H1 (cell line): ENCODE measurements at places on chromosomes 12 and 14. TPM values are rescaled to one million over a fixed set of nuclear protein-coding genes. Genes with fewer than 3 reads are reported as not detected.
A peak's percentile ranks its signal among the peaks of the same experiment; 100 is the strongest.

The FAM90A1 gene
- polyA plus RNA-seq, result 0.21 and 0.52 TPM in 2 replicates

The TAS2R13 gene
- polyA plus RNA-seq, result 0.09 TPM in 1 of 2 replicates, not detected in the other

GRCh38 chr14:88727057-88727456 lies 65.7 kb downstream of the EML5 start:
- DNase-seq, result no peak
- H3K27me3 ChIP-seq, result no peaks in the 10 kb centered on the region
- no peak overlapping the region for H3K4me3 ChIP-seq
- H3K36me3 ChIP-seq, result no peaks in the 10 kb centered on the region
- no peak overlapping the region for H3K27ac ChIP-seq

DNA sequence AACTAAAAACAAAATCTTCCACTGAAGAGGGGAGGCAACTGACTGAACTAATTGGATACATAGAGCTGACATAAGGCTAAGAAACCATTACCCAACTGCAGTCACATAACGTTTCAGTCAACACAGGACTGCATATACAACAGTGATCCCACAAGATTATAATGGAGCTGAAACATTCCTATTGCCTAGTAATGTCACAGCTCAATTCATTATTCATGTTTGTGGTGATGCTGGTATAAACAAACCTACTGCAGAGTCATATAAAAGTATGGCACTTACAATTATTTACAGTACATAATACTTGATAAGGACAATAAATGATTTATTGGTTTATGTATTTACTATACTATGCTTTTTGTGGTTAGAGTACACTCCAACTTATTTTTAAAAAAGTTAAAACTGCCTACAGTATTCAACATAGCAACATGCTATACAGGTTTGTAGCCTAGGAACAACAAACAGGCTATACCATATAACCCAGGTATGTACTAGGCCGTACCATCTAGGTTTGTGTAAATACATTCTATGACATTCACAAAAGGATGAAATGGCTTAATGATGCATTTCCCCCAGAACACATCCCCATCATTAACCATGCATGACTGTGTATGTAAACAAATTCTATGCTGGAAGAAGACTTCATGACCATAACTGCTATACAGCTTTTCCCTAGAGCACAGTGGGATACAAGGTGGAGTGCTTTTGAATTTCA lies 4.3 kb downstream of the NAP1L1 start:
- no peak overlapping the region for H3K27ac ChIP-seq
- DNase-seq, result no peak
- H3K4me1 ChIP-seq, result peaks cover 15% of the 10 kb centered on the region
- H3K27me3 ChIP-seq, result no peaks in the 10 kb centered on the region
- H3K4me3 ChIP-seq, result peak overlapping the region; percentile 3; the same call in 1 of the 2 replicates
- H3K36me3 ChIP-seq, result 0 out of 2 replicates have a peak, but pooled peaks cover 2% of the 10 kb centered on the region

DNA sequence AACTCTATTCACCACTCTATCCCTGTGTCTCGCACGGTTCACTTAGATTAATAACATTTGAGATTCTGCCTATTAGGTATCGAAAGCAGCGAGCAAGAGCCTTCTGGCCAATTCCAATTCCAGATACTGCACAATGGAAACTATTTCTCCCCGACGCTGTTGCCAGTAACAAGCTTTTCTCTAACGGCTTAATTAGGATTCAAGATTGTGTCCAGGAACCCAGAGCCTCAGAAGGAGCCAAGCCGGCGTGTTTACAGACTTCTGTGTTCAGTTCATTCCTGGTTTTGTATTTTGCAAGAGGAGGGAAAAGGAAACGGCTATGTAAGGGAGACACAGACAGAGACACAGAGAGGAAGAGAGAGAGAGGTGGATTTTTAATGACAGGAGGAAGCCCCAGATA lies 185.6 kb downstream of the DICER1 start:
- no peak for DNase-seq
- no peak overlapping the region for H3K27ac ChIP-seq
- no peak overlapping the region for H3K4me3 ChIP-seq
- H3K4me1 ChIP-seq, result no peaks in the 10 kb centered on the region

GRCh38 chr12:98509063-98509462 lies 6.3 kb upstream of the TMPO start:
- no peaks in the 10 kb centered on the region; the same call in 1 of the 2 replicates for H3K4me1 ChIP-seq
- no peak for DNase-seq
- H3K27me3 ChIP-seq, result no peaks in the 10 kb centered on the region
- H3K36me3 ChIP-seq, result no peaks in the 10 kb centered on the region
- no peak overlapping the region for H3K27ac ChIP-seq

- H3K27ac ChIP-seq, result no peak overlapping the region
- peaks cover 10% of the 10 kb centered on the region for H3K4me1 ChIP-seq
These were observed 241.7 kb downstream of the ZFP36L1 start for GRCh38 chr14:68551045-68551683.

DNA sequence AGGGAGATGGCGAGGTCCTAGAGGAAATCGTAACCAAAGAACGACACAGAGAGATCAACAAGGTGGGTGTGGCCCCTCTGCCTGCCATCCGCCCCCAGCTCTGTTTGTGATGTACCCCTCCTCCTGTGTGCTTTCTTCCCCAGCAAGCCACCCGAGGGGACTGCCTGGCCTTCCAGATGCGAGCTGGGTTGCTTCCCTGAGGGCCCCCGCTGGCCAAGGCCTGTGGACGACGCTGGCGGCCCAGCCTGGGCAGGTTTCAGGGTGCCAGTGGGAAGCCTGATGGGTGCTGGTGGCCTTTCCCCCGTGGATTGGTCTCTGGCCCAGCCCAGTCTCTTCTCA lies 2.0 kb downstream of the ARL6IP4 start:
- no peaks in the 10 kb centered on the region for H3K27me3 ChIP-seq
- H3K27ac ChIP-seq, result no peak overlapping the region
- no peak for DNase-seq
- peaks cover 6% of the 10 kb centered on the region; the same call in 1 of the 2 replicates for H3K36me3 ChIP-seq
- no peak overlapping the region for H3K4me3 ChIP-seq
